Tibial nerve (tissue), 4 donors: ENCODE measurements at places on chromosomes 6 and 20.
A peak's percentile ranks its signal among the peaks of the same experiment; 100 is the strongest.

GRCh38 chr6:16955899-16956298, 146.0 kb upstream of the STMND1 start:
- no peak overlapping the region for H3K27ac ChIP-seq
- no peaks in the 10 kb centered on the region for H3K27me3 ChIP-seq

GRCh38 chr20:48817367-48818030, 10.3 kb downstream of the PREX1 start:
- no peak overlapping the region for H3K27ac ChIP-seq
- no peak for DNase-seq
- H3K4me1 ChIP-seq, result peaks cover 10% of the 10 kb centered on the region
- H3K4me3 ChIP-seq, result no peak overlapping the region
- no peaks in the 10 kb centered on the region for H3K36me3 ChIP-seq

DNA sequence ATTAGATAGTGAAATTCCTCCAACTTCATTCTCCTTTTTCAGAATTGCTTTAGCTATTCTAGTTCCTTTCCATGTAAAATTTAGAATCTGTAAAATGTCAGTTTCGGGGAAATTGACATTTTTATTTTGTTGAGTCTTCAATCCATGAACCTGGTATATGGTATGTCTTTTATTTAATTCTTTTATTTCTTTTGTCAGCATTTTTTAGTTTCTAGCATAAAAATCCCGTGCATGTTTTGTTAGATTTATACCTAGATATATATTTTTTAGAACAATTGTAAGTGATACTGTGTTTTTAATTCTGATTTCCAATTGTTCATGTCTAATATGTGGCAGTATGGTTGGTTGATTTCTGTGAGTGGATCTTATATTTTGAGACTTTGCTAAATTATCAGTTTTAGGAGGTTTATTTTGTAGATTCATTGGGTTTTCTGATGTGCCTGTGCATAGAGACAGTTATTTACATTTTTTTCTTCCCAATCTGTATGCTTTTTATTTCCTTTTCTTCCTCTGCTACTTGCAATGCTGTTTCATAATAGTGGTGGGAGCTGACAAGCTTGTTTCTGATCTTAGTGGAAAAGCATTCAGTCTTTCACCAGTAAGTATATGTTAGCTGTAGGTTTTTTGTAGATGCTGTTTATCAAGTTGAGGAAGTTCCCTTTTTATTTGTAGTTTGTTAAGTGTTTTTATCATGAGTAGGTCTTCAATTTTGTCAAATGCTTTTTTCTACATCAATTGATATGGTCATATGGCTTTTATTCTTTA, 13.7 kb downstream of the TAB2 start:
- no peaks in the 10 kb centered on the region for H3K36me3 ChIP-seq
- no peaks in the 10 kb centered on the region for H3K27me3 ChIP-seq
- no peak for DNase-seq

GRCh38 chr20:10714236-10714975, 40.6 kb upstream of the JAG1 start:
- no peaks in the 10 kb centered on the region for H3K4me1 ChIP-seq
- no peak overlapping the region for H3K27ac ChIP-seq
- H3K4me3 ChIP-seq, result no peak overlapping the region
- H3K36me3 ChIP-seq, result no peaks in the 10 kb centered on the region
- no peak for DNase-seq

- no peaks in the 10 kb centered on the region for H3K36me3 ChIP-seq
- H3K4me1 ChIP-seq, result no peaks in the 10 kb centered on the region
- H3K27ac ChIP-seq, result no peak overlapping the region
- no peak overlapping the region for H3K4me3 ChIP-seq
- DNase-seq, result no peak
- H3K27me3 ChIP-seq, result no peaks in the 10 kb centered on the region
Measured at GRCh38 chr6:12150812-12151432, 138.8 kb downstream of the HIVEP1 start.

DNA sequence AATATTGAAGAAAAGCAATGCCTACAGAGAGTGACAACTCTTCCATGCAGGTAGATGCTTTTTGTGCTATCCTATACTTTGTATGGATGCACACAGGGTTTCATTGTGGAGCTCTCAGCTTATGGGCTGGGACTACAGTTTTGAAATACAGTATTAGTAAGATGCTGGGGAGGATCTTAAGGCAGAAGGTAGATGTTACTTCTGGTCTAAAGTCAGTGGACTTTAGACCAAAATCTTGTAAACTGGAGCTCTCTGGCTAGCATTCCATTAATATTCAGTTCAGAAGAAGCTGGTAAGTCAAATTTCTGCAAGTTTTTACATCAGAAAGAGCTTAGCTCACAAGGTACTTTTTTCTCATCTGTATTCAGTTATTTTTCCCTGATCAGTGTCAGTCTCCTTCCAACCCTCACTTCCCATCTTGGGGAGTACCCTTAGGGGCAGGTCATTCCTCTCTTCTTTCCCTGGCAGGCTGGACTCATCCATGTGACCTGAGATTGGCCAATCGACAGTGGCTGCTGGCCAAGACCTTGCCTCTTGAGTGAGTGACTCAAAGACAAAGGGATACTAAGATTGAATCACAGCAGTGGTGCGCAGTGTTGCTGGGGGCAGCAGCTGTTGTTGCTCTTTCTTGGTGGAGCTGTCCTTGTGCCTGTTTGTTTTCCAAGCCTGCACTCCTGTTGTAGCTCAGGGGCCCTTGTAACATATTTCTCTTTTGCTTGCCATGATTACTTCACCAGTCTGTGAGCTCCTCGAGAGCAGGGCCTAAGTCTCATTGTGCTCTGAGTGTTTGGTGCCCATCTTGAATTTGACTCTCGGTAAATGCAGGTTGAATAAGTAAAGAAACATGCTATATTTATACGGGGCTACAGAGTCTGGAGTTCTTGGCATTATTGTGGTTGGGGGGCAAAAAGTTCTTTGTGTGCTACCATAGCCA, 2.8 kb upstream of the PHF20 start:
- H3K4me1 ChIP-seq, result peaks cover 52% of the 10 kb centered on the region
- no peak overlapping the region for H3K4me3 ChIP-seq
- no peaks in the 10 kb centered on the region for H3K27me3 ChIP-seq
- DNase-seq, result peak; percentile 100
- peak overlapping the region; percentile 95 for H3K27ac ChIP-seq

GRCh38 chr6:141580988-141581552, 551.7 kb upstream of the GJE1 start:
- no peak for DNase-seq
- H3K27ac ChIP-seq, result no peak overlapping the region
- no peaks in the 10 kb centered on the region for H3K27me3 ChIP-seq

GRCh38 chr6:73710470-73710869, 14.5 kb downstream of the CD109 start:
- no peak for DNase-seq
- no peaks in the 10 kb centered on the region for H3K27me3 ChIP-seq
- H3K27ac ChIP-seq, result no peak overlapping the region
- H3K4me3 ChIP-seq, result no peak overlapping the region

DNA sequence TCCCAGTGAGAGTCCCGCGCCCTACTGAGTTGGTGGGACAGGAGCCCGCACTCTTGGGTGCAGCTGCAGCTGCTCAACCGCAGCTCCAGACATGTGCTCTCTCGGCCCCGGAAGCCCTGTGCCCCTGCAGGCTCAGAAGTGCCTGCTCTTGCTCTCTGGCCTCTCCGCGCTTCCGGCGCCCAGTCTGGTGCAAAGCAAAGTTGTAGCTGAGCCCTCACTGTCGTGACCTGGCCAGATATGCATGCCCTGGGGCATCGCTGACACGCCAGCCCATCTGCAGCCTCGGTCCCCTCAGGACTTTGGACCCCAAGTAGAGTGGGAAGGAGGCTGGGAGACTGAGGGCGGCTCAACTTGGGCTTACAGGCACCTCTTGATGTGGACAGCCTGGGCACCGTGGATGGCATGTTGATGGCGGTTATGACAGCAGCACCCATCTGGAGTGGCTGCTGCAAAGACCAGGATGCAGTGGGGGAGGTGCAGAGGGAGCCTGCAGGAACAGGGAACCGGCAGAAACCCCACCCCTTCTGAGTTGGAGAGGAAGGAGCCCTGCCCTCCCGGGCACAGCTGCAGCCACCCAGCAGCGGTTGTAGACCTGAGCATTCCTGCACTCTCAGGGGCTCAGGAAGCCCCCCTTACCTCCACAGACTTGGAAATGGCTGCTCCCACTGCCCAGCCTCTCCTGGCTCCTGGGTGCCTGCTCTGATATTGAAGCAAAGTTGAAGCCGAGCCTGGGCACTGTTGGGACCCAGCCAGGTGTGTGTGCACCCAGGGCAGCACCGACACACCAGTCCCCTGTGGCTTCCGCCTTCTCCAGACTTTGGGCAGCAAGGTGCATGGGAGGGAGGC, 462.6 kb downstream of the TBC1D32 start:
- H3K4me1 ChIP-seq, result no peaks in the 10 kb centered on the region
- no peaks in the 10 kb centered on the region for H3K36me3 ChIP-seq
- DNase-seq, result no peak
- H3K27ac ChIP-seq, result no peak overlapping the region

DNA sequence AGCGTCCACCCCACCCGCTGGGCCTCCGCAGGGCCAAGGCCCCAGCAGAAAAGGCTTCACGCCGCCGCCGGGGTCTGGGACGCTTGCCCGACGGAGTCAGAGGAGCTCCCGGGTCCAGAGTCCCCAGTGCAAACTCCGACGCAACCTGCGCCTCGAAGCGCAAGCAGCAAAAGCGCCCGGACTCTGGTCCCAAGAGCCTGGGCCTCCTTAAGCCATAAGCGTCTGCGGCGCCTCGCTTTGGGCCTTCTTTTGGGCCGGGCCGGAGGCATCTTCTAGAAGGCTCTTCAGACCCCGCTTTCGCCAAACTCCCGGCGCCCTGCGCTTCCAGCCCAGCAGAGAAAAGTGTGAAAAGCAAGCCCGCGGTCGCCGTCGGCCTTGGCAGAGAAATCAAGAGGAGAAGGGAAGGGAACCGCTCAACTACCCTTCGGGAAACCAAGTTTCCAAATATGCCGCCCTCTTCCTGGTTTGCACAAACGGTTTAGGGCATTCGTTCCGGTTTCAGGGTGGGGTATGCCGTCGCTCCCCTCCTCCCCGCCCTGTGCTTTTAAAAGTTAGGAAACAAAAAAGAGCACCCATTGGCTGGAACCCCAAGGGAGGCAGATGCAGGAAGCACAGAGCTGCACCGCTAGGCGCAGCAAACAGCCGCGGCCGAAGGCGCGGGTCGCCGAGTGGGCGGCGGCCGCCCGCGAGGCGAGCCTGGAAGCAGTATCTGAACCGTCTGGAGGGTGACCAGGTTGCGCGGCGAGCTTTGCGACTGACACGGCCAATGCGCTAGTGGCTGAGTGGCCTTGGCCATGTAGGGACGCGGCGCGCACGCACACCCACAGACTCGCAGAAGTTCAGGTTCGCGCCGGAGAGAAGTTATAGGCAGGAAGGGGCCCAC, 1.2 kb downstream of the TBX18 start:
- peaks cover 46% of the 10 kb centered on the region for H3K4me1 ChIP-seq
- H3K27me3 ChIP-seq, result no peaks in the 10 kb centered on the region
- H3K27ac ChIP-seq, result peak overlapping the region; percentile 88
- no peaks in the 10 kb centered on the region for H3K36me3 ChIP-seq
- H3K4me3 ChIP-seq, result peak overlapping the region; percentile 82

- H3K27me3 ChIP-seq, result no peaks in the 10 kb centered on the region
- no peak overlapping the region for H3K4me3 ChIP-seq
- H3K4me1 ChIP-seq, result no peaks in the 10 kb centered on the region
- H3K36me3 ChIP-seq, result no peaks in the 10 kb centered on the region
- DNase-seq, result no peak
Measured at GRCh38 chr6:108521616-108522107, 39.1 kb upstream of the FOXO3 start.

- H3K27me3 ChIP-seq, result no peaks in the 10 kb centered on the region
- H3K4me3 ChIP-seq, result peak overlapping the region; percentile 47
- H3K27ac ChIP-seq, result no peak overlapping the region
- peaks cover 26% of the 10 kb centered on the region for H3K4me1 ChIP-seq
- no peaks in the 10 kb centered on the region for H3K36me3 ChIP-seq
Measured at GRCh38 chr20:48828734-48829460, 1.1 kb upstream of the PREX1 start.

GRCh38 chr20:6008254-6008653, 45.6 kb downstream of the LRRN4 start:
- H3K36me3 ChIP-seq, result peaks cover 10% of the 10 kb centered on the region
- peak; percentile 58 for DNase-seq
- H3K4me3 ChIP-seq, result no peak overlapping the region
- H3K4me1 ChIP-seq, result peaks cover 6% of the 10 kb centered on the region
- H3K27me3 ChIP-seq, result no peaks in the 10 kb centered on the region

DNA sequence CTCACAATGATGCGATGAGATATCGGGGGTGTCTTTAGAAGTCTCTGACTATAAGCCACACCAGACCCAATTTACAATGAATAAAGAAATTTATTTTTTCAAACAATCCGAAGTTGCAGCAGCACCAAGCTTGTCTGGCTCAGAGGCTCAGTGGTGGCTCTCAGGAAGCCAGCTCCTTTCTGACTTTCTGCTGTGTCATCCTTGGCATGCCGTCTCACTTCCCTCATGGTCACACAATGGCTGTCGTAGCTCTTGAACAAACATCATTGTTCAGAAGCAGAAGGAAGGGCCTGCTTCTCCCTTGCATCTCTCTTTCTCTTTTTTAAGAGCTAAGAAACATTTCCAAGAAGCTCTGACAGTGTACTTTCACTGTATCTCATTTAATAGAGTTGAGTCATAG, 299.0 kb downstream of the DOK5 start:
- DNase-seq, result no peak
- no peaks in the 10 kb centered on the region for H3K4me1 ChIP-seq
- no peaks in the 10 kb centered on the region for H3K36me3 ChIP-seq
- no peaks in the 10 kb centered on the region for H3K27me3 ChIP-seq

DNA sequence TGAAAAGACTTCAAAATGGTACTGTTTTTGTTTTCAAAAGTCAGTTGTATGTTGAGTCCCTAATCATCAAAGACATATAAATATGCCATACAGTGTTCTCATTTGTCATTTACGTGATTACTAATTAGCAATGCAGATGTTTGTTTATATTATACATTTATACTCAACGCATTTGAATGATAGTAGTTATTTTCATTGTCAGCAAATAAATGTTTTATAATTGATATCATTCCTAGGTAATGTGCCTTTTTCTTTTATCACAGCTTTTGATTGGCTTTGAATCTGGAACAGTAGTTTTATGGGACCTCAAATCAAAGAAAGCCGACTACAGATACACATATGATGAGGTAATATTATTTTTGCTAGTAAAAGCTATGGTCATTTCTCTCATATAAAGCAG, 62.6 kb downstream of the STXBP5 start:
- DNase-seq, result no peak
- no peak overlapping the region for H3K4me3 ChIP-seq
- no peaks in the 10 kb centered on the region for H3K27me3 ChIP-seq
- H3K4me1 ChIP-seq, result peaks cover 5% of the 10 kb centered on the region
- no peak overlapping the region for H3K27ac ChIP-seq
- H3K36me3 ChIP-seq, result no peaks in the 10 kb centered on the region

GRCh38 chr6:132136981-132137380, 185.8 kb upstream of the CCN2 start:
- H3K27me3 ChIP-seq, result no peaks in the 10 kb centered on the region
- no peak overlapping the region for H3K4me3 ChIP-seq
- no peak overlapping the region for H3K27ac ChIP-seq
- peaks cover 21% of the 10 kb centered on the region for H3K4me1 ChIP-seq
